Stimulated activated CD4-positive, alpha-beta T cell treated with anti-CD3 and anti-CD28 coated beads, Interleukin-15, amount 100 ng/mL, for 1 hour (primary cell): ENCODE measurements at places on chromosomes 7 and 10.

DNA sequence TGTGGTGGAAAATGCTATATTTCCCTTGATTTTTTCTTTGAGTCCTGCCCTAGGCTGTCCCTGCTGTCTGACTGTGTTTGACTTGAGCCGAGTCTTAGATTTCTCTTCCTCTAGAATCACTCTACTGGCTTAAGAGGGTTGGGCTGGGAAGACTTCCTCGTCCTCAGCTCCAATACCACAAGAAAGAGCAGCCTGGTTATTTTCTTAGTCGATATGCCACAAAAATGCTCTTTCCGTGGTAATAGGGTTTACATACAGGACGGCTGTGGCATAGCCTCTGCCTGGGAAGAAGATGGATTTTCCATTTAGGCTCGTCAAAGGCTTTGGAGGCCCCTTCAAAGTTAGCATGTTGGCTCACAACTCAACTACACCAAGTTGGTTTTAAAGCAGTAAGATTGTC, 212.0 kb upstream of the IGFBP3 start:
- no peak for DNase-seq

DNA sequence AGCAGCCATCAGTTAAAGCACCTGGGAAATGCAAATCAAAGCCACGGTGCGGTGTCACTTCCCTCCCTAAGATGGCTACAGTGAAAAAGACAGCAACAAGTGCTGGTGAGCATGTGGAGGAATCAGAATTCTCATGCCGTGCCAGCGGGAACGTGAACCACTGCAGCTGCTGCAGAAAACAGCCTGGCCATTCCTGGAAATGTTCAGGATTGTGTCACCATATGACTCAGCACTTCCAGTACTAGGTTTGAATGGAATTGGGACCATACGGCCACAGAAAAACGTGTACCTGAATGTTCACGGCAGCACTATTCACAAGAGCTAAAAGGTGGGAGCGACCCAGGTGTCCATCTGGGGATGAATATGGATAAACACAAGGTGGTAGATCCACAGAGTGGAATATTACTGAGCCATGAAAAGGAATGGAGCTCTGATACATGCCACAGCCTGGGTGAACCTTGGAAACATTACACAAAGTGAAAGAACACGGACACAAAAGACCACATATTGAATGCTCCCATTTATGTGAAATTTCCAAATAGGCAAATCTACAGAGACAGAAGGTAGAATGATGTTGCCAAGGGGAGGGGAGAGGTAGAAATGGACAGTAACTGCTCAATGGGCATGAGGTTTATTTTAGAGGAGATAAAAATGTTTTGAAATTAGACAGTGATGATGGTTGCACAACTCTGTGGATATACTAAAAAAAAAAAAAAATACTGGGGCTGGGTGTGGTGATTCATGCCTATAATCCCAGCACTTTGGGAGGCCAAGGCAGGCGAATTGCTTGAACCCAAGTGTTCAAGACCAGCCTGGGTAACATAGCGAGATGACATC, 61.6 kb downstream of the MICALL2 start:
- DNase-seq = no peak

DNA sequence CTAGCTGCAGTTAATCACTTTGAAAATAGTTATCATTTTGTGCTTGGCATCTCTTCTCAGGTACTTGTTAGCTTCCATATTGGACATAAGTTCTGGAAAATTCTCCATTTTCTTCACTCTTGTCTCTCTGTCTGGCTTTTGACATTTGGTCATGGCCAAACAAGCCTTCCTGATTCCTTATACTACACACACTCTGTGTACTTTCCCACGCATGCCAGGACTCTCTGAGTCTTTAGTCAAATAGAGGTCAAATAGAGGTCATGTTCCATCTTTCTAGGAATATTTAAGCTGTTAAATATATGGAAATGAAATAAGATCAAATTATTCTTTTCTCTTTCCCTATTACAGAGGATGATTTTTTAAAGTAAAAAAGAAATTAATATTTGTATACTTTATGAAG, 235.5 kb upstream of the PLXDC2 start:
- no peak for DNase-seq

DNA sequence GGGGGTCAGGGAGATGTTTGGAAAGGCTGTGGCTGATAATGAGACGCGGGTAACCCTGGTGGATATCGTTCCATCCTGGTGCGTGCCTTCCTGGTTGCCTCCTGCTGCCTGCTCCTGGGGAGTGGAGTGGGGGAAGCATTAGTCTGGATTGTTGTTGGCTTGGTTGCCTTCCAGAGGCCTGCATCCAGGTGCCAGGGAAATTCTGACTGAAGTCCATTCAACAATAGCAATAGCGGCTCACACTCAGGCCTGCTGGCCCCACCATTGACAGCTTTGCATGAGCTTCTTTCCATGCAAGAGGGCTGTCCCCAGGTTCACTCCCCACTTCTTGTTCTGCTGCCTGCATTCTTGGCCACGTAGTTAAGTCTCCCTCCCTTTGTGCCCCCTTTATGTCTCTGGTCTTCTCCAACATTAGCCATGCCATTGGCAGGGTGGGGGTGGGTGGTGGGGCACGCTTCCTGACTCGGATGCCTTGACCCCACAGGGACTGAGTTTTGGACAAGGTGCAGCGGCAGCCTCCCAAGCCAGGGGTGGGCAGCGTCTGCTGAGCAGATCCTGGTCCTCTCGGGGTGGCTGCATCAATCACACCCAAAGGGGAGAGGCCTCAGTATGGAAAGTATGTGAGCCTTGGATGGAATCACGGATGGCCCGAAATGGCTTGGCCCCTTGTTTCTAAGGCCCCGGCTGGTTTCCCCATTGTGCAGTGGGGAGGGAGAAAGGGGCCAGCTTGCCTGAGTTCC, 150.2 kb downstream of the GRK5 start:
- no peak for DNase-seq

DNA sequence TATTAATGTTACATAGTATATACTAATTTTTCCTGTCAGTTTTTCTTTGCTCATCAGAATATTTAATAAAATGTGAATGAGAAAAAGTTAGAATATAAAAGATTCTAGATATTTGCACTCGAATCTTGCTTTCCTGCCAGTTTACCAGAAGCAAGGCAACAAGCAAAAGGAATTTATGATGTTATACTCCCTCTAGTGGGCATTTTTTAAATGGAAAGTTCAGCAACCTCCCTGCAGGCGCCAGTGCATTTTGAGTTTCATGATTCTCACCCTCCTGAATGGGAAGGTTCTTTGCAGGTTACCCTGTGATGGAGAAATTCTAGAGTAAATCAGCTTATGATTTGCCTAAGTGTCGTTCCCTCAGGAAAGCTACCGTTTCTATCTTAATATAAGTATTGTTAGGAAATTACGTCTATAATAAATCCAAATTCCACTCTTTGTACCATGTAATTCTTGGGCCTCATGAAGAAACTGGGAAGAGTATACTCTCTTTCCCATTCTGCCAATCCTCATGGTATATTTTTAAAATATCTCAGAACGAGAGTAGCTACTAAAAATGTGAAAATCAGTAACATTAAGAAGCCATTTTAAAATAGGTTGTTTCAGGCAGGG, 350.0 kb downstream of the CRPPA start:
- DNase-seq = no peak

GRCh38 chr7:116239434-116239833, 29.1 kb downstream of the TES start:
- no peak for DNase-seq

GRCh38 chr10:97584798-97585438, 729 bp downstream of the HOGA1 start:
- DNase-seq = no peak

DNA sequence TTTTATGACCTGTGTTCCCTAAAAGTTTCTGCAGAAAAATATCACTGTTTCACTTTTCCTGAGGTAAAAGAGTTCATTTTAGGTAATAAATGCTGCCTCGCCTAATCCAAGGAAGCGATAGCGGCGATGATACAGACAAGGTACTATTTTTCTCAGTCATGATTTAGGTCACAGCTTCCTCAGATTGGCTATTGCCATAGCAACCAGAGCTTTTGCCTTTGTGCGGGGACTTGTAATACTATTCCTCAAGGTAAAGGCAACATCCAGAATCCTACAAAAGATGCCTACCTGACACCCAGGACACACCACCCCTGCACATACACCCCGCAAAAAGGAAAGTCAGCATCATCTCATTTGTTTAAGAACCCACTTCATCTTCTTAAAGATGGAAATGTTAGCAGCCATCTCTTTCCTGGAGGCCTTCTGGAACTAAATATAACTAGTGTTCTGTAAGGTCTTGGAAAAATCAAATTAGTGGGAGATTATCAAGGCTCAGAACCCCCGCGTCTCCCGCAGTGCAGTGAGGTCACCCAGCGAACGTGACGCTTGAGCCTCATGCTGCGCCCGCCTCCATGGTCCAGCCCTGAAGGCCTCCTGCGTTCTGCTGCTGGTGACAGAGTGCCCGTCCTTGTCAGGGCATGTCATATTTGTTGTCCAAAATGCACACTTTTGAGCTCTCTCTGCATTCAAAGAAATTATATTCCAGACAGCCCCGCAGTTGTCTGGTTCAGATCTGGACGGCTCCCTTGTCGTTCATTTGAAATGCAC, 402.0 kb upstream of the RNF32 start:
- no peak for DNase-seq

- no peak for DNase-seq
These were observed 93.5 kb downstream of the ADARB2 start for GRCh38 chr10:1643908-1644179.

DNA sequence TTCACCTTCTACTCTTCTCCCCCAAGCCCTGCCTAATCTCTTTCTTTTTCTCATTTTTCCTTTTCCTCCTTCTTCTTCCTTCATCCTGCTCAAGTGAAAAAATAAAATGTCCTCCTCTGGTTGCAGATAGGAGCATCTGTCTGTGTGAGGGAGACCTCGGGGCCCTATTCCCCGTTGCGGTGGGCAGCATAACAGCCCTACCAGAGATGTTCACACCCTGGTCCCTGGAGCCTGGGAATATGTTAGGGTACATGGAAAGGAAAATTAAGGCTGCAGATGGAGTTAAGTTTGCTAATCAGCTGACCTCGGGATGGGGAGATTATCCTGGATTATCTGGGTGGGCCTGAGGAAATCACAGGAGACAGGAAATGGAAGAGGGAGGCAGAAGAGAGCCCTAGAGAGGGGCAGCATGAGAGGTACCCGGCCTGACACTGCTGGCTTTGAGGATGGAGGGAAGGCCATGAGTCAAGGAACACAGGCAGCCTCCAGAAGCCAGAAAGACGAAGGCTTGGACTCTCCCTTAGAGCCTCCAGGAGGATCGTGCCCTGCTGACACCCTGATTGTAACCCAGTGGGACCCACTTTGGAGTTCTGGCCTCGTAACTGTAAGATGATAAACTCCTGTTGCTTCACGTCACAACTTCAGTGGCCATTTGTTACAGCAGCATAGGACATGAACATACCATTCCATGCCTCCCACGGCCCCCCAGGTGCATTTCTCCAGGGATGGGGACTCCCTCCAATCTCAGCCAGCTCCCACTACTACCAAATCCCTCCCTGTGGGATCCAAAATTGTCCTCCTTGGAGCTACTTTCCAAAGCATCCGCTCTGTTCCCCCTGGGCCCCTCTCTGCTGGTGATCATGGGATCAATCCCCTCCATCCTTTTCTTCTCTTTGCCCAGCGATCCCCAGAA, 39.0 kb upstream of the ZMIZ1 start:
- DNase-seq = no peak

DNA sequence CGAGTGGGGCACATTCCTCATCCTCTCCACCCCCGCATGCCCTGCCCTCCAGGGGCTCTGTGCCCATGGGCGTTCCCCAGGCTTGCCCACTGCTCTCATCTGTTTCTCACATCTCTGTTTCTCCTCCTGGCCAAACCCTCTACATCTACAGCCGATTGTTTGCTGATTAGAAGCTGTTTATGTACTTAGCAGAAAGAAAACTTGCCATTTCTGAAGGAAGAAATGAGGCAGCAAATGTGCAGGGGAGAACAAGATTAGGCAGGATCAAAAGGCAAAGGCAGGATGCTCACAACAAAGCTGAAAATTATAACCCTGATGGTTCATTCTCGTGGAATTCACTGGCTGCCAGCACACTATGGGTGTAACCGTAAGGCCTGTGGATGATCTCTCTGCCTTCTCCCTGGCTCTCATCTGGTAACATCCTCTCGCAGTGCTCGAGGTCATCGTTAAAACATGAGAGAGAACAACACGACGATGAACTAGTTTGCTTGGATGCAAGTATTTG, 111.6 kb upstream of the KLF14 start:
- no peak for DNase-seq

- no peak for DNase-seq
These were observed 59.7 kb downstream of the MACC1 start for GRCh38 chr7:20157456-20157855.

- no peak for DNase-seq
These were observed 45.5 kb downstream of the DPYSL4 start for GRCh38 chr10:132232023-132232951.

GRCh38 chr7:149496642-149497391, 792 bp downstream of the ZNF746 start:
- peak; percentile 15 for DNase-seq

DNA sequence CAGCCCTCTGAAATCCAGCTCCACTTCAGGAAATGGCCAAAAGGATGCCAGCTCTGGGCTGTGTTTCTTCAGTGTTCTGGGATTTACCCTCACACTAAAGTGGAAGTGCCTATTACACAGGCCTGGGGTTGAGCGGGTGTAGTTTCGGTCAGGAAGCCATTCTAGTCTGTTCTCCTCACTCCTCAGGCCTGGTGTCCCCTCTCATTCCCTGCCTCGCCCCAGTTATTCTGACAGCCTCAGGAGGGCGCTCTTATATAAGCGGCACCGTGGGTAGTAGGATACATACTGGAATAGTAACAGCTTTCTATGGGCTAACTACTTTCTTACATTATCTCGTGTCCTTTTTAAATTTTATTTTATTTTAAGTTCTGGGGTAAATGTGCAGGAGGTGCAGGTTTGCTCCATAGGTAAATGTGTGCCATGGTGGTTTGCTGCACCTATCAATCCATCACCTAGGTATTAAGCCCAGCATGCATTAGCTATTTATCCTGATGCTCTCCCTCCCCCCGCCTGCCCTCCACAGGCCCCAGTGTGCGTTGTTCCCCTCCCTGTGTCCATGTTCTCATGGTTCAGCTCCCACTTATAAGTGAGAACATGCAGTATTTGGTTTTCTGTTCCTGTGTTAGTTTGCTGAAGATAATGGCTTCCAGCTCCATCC, 12.2 kb upstream of the LGI1 start:
- no peak for DNase-seq

- DNase-seq = no peak
These were observed 44.1 kb downstream of the DGKB start for GRCh38 chr7:14858410-14858809.

GRCh38 chr7:17030559-17030958, 148.8 kb upstream of the AGR3 start:
- no peak for DNase-seq

GRCh38 chr10:82827901-82828300, 952.9 kb downstream of the NRG3 start:
- DNase-seq = no peak

DNA sequence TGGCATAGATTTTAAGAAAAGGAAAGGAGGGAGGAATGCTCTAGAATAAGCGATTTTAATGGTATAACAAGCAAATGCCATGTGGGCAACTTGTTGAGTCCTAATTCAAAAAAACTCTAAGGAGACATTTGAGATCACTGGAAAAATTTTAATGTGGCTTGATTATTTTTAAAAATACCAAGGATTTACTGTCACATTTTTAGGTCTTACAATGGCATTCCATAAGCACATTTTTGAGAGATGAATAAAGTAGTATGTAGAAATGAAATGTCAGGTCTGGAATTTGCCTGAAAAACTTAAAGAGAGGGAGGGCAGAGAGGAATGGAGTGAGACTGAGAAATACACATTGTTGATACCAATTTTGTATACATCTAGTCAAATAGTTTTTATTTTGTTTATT, 20.3 kb downstream of the NCAPG2 start:
- no peak for DNase-seq

- no peak for DNase-seq
These were observed 207.3 kb upstream of the SH2B2 start for GRCh38 chr7:102079140-102080018.
